Effector CD4-positive, alpha-beta T cell (primary cell): ENCODE measurements at places on chromosomes 4 and X.

DNA sequence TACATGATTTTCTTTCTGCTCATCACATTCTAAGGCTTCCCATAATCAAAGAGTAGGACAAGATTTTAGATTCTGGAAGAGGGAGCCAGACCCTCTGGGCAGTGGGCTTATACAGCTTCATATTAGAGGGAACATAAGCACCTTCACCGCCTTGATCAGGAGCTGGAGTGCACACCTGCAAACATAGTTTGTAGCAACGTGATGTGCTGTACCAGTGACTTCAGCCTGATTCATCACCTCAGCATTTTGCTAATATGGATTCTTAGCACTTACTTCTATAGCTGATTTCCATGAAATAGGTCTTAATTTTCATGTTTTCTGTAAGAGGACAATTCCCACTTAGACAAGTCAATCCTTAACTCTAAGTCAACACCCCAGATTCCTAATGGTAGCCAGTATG lies 36.7 kb downstream of the PCDH18 start:
- no peak for DNase-seq

- no peak for DNase-seq
Measured at GRCh38 chr4:172716291-172716690, 452.3 kb upstream of the GALNT7 start.

- DNase-seq = peak; percentile 51
Measured at GRCh38 chr4:26873391-26874026, 12.9 kb downstream of the STIM2 start.

GRCh38 chrX:38837389-38837788 lies 36.1 kb downstream of the MID1IP1 start:
- DNase-seq = no peak

DNA sequence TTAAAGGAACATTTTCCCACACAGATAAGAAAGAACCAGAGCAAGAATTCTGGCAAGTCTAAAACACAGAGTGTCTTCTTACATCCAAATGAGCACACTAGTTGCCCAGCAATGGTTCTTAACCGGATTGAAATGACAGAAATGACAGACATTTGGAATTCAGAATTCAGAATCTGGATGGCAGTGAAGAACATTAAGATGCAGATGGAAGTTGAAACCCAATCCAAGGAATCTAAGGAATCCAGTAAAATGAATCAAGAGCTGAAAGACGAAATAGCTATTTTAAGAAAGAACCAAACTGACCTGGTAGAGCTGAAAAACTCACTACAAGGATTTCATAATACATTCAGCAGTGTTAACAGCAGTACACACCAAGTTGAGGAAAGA lies 21.5 kb downstream of the ANAPC10 start:
- DNase-seq = no peak

DNA sequence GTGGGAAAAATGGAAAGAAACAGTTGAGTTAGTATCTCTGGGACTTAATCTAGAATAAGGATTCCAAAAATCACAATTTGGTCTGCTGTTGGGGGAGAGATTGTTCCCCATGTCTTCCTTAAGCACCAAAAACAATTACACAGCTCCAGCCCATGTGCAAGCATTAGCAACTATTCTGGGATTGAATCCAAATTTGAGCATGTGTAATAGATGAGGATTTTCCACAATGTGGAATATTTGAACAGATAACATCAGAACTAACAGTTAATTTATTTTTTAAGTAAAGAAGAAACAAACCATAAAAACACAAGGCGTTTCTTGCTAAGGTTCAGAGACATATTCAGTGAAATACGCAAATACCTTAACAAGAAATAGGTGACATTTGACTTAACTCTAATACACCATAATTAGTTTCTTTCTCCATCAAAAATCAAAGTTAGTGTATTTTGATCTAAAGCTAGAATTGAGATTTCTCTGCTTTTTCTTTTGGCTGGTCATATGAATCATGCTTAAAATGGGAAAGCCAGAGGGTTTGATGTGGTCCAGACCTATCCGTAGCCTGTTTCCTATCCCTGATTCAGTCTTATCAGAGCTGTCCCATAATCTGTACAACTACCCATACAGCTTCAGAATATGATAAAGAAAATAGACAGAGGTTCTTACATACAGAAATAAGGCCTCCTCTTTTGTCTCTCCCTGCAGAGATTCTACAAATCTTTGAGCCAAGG lies 413.4 kb downstream of the PACRGL start:
- no peak for DNase-seq

- no peak for DNase-seq
Measured at GRCh38 chr4:148238086-148238485, 204.1 kb downstream of the NR3C2 start.

GRCh38 chr4:11166606-11167005 lies 262.1 kb downstream of the HS3ST1 start:
- no peak for DNase-seq

DNA sequence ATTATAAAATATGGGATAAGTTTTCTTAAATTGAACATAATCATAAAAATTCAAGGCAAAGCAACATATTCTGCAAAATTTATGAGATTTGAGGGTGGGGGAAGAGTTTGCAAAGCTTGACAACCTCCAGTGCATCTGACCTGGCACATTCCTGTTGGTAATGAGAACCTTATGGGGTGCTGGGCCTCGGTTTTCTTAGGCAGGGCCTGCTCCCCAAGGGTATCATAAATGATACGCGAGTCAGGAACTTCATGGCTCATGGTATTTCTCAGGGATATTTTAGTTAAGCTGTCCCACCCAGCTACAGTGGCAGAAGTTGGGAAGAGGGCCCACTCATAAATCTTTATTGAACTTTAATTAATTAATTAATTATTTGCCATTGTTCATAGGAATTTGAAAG lies 13.2 kb downstream of the AFF2 start:
- no peak for DNase-seq

DNA sequence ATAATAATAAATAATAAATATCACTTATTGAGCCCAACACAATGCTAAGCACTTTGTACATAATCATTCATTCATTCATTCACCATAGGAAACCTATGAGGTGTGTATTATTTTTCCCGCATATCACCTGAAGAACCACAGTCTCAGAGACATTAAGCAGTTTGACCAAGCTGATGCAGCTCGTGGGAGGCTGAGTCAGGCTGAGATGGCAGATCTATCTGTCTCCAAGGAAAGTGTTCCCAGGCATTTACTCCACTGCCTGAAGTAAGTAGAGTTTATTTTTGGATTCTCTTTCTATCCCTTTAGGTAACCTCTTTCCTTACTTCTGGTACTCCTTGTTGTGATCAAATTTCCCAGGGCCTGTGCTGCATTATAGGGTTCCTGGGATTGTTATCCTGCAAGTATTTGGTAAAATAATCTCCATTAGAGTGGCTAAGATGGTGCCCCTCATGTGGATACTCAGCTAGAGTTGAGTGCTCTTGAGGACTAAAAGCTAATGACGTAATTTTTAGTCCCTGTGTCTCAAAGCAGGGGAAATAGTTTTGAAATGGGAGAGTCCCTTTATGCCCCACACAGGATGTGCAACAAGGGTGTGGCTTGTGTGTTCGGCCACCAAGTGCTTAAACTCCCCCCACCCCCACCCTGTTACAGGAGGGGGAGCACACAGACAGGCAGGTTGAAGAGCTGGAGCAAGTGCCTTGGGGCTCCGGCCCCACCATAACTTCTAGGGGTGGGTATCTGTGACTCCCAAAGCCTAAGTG lies 467.0 kb downstream of the STIM2 start:
- no peak for DNase-seq

DNA sequence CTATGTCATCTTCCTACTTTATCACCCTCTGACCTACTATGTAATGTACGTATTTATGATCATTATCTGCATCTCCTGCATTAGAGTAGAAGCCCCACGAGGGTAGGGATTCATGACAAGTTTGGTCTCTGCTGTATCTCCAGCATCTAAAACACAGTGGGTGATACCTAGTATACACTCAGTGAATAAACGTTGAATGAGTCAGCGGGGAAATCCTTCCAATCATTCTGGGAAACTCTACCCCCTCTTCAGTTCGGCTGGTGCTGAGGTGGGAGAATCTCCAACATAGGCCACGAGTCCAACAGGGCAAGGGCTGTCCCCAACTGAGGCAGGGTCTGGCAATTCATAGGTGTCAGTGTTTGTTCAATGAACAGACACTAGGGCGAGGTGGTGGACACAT lies 74.4 kb upstream of the EFNB1 start:
- DNase-seq = no peak

- DNase-seq = no peak
Measured at GRCh38 chr4:180794333-180794732, 1448.9 kb upstream of the TENM3 start.

DNA sequence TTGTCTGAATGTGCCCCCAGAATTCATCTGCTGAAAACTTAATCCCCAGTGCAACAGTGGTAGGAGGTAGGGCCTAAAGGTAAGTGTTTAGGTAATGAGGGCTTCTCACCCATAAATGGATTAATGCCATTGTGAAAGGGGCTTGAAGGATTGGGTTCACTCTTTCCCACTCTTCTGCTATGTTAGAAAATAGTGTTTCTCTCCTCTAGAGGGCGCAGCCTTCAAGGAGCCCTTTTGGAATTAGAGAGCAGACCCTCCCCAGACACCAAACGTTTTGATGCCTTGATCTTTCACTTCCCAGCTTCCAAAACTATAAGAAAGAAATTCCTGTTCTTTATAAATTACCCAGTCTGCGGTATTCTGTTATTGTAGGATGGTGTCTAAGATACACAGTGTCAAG lies 706.4 kb downstream of the SMARCA1 start:
- no peak for DNase-seq

GRCh38 chrX:39556056-39556455 lies 541.7 kb downstream of the BCOR start:
- no peak for DNase-seq

- DNase-seq = no peak
Measured at GRCh38 chrX:97842468-97843199, 958.9 kb downstream of the RPA4 start.

GRCh38 chrX:148290041-148290440 lies 210.4 kb upstream of the AFF2 start:
- no peak for DNase-seq

- no peak for DNase-seq
Measured at GRCh38 chrX:119474615-119475388, 6.6 kb downstream of the SLC25A5 start.

DNA sequence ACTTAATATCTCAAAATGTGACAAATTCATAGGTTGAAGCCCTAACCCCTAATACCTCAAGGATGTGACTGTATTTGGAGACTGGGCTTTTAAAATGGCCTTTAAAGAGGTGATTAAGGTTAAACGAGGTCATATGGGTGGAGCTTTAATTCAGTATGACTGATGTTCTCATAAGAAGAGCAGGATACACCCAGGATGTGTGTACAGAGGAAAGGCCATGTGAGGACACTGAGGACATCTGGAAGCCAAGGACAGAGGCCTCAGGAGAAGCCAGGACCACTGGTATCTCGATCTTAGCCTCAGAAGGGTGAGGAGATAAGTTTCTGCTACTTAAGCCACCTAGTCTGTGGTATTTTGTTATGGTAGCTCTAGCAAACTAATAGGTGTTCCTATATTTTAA lies 49.0 kb upstream of the SHISA3 start:
- no peak for DNase-seq

DNA sequence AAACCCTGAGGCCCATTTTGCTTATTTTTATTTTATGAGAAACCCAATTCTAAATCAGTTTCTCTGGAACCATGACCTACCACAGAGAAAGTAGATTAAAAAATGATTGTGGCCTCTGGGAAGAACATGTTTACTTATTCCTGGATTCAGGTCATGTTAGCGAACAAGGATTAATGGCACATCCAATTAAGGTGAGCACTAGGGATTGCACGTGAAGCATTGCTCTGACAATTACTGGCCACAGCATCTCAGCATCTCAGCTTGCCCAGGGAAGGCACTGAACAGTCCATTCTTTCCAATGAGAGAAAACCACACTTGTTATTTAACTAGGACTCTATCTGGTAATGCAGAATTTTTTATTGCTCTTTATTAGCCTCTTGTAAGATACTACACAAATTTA lies 119.8 kb downstream of the ZNF330 start:
- DNase-seq = no peak

DNA sequence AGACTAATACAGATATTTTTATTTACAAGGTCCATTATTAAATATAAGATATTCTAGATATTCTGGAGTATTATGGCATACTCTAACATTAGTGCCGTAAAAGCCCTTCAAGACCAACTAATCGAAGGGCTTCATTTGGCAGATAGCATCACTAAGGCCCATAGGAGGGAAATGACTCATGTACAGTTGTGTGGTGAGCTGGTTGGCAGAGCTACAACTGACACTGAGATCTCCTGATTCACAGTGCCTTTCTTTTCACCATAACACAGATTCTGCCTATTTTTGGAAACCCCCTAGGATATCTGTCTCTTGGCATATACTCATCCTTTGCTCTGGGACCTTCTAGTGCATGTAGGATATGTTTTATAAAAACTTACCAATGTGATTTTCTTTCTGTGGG lies 201.7 kb upstream of the AFF2 start:
- no peak for DNase-seq

- DNase-seq = no peak
Measured at GRCh38 chr4:133581996-133582619, 433.0 kb downstream of the PCDH10 start.

- no peak for DNase-seq
Measured at GRCh38 chr4:3681191-3681590, 85.0 kb upstream of the ADRA2C start.

DNA sequence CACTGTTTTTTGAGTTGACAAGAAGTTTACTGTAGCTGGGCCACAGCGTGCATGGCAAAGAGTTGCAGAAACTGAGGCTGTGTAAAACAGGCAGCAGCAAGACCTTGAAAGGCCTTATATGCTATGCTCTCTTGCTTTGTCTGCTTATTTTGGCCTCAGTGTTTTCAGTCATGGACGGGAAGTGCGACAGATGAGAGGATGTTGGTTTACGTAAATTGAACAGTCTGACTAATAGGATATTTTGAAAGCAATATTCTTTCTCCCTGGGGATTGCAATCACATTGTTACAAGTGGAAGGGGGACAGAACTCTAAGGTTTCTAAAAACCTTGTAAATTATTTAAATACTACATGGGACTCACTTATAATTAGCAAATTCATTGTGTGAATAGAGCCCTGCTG lies 32.2 kb upstream of the MAGEA10 start:
- DNase-seq = no peak

DNA sequence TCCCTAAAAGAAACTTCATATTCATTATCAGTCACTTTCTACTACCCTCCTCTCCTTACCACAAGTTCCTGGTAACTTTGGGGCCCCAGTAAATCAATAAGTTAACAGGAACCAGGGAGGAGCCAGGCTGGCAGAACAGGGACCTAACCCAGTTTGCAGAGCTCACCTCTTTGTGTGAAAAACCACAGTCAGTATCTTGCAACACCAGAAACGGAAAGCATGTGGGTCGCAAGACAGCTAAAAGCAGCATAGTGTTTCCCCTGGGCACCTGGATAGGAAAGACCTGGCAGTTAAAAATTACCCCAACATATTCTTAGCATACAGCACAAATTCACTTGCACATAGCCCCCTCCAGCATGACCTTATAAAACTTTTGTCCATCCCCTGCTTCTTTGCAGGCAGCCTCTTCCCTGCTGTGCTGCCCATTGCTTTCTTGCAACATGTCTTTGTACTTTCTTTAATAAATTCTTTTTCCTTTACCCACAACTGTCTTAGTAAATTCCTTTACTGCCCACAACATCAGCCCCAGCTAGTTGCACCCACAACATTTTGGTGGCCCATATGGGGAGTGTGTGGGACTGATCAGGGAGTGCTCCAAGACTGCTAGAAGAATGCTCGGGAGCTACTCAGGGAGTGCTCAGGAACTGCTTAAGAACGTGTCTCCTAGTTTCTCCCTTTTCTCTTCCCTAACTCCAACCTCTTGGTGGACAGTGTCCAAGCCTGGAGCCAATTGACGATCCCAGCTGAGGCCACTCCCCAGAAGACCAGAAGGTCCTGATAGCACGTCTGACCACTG lies 83.4 kb downstream of the MSN start:
- DNase-seq = no peak

GRCh38 chr4:100742045-100742444 lies 224.2 kb upstream of the EMCN start:
- no peak for DNase-seq
